ENCODE measurements at places on chromosomes 4 and X.

GRCh38 chr4:8763966-8764901, 107.4 kb downstream of the HMX1 start:
- peak; percentile 71 for DNase-seq

DNA sequence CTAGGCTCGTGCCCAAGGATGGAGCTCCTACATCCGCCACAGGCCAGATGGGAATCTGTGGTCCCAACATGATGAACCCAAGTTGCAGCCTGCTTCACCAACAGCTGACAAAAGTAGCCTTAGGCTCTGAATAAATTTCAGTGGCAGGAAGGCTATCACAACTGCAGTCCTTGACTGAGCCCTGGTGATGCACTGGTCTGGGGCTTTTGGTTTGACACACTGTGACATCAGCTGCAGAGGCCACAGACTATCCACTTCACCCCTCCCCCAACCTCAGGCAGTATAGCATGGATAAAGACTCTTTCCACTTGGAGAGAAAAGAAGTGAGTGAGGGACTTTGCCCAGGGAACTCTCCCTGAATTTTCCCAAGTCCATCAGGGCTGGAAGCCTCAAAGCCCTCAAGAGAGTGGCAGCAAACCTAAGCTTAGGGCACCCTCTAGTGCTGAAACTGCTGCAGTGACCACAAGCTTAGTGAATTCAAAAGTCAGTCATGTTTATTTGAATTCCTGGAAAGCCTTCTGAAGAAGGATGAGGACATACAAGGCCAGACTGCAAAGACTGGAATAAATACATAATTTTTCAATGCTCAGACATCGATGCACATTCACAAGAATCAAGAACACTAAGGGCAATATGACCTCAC, 135.0 kb upstream of the TENT5D start:
- no peak for DNase-seq

DNA sequence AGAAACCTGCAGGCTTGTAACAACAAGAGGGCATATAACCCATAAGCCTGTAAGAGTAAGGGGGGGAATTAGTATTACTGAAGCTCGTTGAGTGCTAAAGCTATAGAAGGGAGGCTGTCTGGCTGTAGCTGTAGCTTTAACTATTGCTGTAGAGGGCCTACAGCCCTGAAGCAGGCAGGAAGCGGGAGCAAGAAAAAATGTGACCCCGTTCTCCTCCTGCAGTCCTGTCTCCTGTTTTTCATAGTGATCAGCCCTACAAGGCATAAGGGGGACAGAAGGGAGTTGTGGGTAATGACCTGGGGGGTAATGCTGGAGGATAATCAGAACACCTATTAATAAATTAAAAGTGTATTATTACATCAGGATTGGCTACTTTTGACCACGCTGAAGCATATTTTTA, 206.9 kb upstream of the MAB21L2 start:
- no peak for DNase-seq

GRCh38 chr4:108916638-108917037, 153.8 kb upstream of the ETNPPL start:
- DNase-seq = no peak

DNA sequence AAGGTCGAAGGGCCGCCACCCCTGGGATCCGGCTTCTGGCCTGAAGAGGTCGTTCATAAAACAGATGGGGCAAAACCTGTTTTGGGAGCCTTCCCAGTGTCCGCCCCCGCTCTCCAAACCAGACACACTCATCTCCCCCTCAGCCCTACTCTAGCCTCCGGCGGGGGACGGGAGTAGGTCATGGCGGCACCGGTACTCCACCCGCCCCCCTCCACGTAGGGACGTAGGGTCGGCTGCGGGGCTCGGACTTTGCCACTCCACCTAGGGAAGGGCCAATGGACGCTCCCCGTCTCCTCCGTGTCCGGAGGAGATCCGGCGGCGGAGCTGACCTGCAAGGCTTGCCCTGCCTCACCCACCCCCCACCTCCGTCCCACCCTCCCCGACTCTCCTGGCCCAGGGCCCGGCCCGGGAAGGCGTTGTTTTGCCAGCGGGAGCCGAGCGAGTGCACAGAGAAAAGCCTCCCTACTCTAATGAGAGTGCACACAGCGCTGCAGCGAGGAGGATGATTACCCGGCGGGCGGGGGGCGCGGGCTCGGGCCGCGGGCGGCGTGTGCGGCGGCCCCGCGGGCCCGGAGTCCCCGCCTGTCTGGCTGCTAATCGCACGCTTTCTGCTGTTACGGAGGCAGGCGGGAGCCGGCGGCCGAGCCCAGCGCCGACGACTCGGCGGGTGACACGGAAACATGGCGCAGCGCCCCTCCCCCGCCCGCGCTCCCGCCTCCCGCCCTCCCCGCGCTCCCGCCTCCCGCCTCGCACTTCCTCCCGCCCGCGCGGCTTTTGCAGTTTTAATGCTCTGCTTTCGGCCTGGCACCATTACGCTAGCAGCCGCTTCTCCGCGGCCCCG, 8.3 kb upstream of the BCOR start:
- peak; percentile 83 for DNase-seq

DNA sequence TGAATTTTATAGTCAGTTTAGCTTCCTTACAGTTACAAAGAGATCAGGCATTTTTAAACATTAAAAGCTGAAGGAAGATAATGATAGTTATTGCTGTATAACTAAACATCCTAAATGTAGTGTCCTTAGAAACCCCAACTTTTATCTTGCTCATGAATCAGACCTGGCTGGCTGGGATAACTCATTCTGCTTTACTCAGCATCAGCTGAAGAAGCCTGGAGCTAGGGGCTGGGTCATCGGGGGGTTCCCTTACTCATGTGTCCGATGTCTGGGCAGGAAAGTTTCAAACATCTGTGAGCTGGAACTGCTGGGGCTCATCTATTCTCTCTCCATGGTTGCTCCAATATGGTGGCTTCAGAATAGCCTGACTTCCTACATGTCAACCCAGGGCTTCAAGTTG, 113.9 kb downstream of the MTNR1A start:
- DNase-seq = no peak

DNA sequence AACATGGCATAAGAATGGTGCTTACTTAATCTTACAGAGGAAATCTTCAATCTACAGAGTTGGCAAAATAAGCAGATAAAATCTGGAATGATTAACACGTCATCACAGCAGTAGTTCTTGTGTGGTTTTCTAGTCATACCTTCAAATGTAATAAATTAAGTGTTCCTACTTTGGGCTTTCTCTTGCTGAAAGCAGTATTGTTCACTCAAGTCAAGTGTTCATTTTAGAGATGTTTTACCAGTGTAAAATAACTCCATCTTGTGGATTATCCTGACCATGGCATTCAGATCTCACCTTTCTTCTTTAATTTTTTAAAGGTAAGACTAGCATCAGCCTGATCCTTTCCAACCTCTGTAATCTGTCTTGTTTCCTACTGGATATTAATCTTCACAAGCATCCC, 72.9 kb downstream of the ADAMTS3 start:
- no peak for DNase-seq

- no peak for DNase-seq
These were observed 102.1 kb downstream of the ANOS1 start for GRCh38 chrX:8629871-8630270.

GRCh38 chr4:7910952-7911578, 28.6 kb downstream of the AFAP1 start:
- no peak for DNase-seq

- no peak for DNase-seq
These were observed 793.6 kb upstream of the INTU start for GRCh38 chr4:126838941-126839679.

GRCh38 chr4:36990128-36990872, 254.2 kb upstream of the NWD2 start:
- DNase-seq = no peak

DNA sequence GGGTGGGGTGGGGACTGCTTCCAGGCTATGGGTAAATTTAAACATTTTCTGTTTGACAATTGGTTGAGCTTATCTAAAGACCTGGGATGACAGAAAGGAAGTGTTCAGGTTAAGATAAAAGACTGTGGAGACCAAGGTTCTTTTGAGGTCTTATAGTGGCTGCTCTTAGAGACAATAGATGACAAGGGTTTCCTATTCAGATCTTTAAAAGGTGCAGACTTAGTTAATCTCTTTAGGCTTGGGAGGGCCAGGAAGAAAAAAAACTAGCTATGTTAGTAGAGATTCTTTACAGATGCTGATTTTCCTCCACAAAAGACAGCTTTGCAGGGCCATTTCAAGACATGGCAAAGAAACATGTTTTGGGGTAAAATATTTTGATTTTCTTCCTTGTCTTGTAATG, 972.5 kb downstream of the CCSER1 start:
- no peak for DNase-seq

DNA sequence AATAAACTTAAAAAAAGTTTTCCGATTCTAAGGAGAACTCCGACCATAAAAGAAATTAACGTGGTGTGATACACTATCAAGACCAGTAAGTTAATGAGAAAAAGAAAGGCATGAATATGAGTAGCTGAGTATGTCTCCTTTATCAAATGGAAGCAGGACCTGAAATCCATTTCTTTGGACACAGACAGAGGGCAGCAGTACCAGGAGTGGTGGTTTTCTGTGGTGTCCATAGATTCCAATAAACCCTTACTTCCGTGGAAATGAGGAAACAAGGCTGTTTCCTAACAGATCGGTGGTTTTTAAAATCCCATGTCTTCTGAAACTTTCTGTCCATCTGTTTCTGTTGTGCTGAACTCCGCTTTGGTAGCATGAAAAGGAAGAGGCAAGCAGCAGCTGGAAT, 128.5 kb upstream of the TSPAN5 start:
- no peak for DNase-seq

DNA sequence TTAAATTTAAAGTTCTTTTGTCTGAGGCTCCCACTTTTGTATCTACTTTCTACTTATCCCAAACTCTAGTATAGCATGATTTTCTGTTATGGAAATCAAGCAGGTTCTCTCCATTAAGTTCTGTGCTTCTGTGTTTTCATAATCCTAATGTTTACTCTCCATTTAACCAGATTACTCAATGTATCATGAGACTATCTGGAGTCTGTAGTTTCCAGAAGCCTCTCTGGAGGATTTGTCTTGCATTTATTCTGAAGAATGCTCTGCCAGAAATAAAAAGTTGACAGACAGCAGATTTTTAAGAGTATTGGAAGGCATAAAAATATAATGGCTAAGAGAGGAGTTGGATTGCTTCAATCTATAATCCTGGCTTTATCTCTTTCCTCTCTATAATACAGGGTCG, 39.2 kb upstream of the PLS3 start:
- no peak for DNase-seq

GRCh38 chr4:148999924-149000323, 557.7 kb upstream of the NR3C2 start:
- DNase-seq = no peak

DNA sequence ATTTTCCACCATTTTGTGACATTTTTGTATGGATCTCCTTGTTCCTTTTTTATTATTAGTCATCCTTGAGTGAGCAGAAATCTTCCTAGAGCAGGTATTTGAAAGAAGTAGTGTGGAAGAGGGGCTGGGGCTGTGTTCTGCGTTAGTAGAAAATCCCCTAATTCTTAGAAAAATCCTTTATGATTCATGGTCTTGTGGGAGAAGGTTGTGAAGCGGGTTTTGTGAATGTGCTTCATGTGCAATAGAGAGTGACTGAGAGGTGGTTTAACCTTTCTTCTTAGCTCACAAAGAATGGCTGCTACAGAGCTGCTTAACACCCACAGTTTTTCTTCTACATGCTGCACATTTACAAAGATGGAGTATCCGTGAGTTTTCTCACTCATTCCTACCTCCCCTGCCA, 220.5 kb downstream of the IDS start:
- DNase-seq = no peak

GRCh38 chr4:119097282-119097900, 38.2 kb upstream of the MYOZ2 start:
- DNase-seq = no peak

- no peak for DNase-seq
These were observed at the start of gene PHOX2B for GRCh38 chr4:41748571-41749475. Gene PHOX2B, minus strand, starts transcription at chr4:41748725. Its CDS starts 115 bp downstream, at chr4:41748610.

- no peak for DNase-seq
These were observed 2092.4 kb upstream of the TENM3 start for GRCh38 chr4:180150818-180151217.

DNA sequence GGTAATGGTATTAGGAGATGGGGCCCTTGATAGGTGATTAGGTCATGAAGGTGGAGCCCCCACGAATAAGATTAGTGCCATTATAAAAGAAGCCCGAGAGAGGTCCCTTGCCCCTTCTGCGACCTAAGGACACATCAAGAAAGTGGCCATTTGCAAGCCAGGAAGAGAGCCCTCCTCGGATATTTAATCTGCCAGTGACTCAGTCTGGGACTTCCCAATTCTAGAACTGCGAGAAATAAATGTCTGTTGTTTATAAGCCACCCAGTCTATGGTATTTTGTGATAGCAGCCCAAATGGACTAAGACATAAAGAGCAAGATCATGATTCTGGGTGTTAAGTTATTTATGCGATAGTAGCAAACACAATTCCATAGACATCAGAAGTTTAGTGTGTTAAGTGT, 192.2 kb downstream of the LDB2 start:
- DNase-seq = no peak

DNA sequence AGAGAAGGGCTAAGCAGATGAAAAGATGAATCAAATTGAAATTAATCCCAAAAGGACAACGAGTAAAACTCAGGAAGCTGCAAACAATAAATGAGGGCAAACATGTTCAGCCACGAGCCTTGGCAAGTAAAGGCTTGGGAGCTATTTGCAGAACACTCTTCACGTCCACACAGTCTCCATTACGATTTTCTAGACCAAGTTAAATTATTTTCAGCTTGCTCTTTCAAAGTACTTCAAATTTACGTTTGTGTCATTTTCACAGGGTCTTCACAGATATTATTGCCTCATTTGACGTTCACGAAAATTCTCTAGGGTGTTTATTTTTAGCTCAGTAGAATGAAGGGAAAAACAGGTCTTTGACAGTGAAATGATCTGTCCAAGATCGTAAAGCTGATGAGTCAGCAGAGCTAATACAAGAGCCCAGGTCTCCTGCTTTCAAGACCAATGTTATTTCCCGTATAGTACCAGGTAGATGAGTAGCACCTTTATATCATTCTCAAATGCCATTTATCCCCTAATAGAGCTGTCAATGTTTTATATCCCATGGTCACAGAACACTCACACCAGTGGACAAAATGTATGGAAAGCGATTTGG, 20.9 kb downstream of the KLB start:
- no peak for DNase-seq

- DNase-seq = no peak
These were observed 18.8 kb downstream of the SLC7A11 start for GRCh38 chr4:138223231-138223910.

DNA sequence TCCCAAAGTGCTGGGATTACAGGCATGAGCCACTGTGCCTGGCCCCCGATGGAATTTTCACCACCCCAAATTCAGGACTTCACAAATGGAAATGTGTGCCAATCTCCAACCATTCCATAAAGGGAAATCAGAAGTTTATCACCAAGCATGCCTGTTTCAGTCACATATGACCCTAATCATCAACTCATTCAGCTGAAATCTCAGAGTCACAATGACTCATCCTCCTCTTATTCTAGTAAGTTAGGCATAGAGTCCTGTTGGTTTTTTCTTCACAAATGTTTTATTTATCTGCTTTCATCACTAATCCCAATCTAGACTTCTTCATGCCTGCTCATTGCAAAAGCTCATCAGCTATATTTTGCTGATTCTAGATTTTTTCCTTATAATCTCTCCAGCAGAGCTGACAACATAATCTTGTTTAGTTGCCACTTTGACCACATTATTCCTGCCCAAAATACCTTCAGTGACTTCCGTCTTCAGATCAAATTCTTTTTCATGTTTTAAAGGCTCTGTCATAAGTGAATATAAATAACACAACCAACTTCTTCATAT, 83.3 kb downstream of the SLC7A11 start:
- DNase-seq = no peak

- DNase-seq = no peak
These were observed 65.3 kb upstream of the DCLK2 start for GRCh38 chr4:150012851-150013360.

GRCh38 chrX:40759374-40759773, 24.0 kb upstream of the MED14 start:
- DNase-seq = no peak
